ENCODE measurements at places on chromosomes 2 and 18.
A peak's percentile ranks its signal among the peaks of the same experiment; 100 is the strongest.

- no peak for DNase-seq
Measured at GRCh38 chr2:191701029-191701428, 23.1 kb downstream of the NABP1 start.

DNA sequence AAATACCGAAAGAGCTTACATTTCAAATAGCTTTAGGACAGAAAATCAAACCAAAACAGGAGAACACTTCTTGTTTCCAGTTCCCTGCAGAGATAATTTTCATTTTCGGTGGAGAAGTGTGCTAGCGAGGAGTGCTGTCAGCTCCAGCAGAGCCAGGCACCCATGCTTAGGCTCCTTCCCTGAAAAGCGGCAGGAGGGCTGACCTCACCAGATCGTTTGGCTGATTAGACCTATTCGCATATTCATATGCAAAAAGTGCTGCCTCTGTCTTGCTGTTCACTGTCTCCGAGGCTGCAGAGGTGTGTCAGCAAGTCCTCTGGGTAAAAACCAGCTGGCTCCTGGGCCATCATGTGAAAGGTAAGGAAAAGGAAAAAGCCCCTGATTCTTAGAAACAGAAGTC, 225.8 kb upstream of the COPS8 start:
- no peak for DNase-seq

- DNase-seq = no peak
Measured at GRCh38 chr2:74364533-74365505, 15.3 kb downstream of the DCTN1 start.

DNA sequence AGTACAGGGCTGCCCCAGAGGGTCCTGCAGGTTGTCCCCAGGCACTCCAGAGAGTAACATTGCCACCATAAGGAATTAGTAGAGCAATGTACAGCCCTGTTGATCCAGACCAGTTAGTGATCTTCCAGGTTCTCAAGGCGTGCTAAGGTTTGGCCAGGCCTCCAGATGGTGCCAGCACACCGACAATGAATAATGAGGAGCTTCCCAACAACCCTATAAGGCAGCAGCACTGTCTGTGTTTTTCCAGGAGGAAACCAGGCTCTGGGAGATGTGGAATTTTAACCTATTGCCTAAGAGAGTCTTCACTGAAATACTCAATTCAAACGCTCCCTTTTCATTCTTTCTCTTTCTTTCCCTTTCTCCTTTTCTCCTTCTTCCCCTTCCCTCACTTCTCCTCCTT, 122.1 kb downstream of the MGAT5 start:
- DNase-seq = no peak

DNA sequence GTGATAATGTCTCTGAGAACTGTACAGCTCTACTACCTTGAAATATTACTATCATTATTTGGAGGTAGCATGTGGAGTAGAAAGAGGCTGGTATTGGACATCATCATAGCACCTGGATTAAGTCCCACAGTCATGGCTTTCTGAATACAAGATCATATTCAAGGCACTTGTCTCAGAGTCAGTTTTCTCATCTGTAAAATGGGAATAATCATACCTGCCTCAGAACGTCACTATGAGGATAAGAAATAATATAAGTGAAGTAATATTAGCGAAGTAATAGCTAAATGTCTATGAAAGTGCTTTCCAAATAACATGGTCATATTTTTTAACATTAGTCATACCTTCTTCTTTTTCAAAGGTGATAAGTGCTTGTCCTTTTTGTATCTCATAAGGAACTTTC, 11.0 kb downstream of the NMI start:
- DNase-seq = no peak

GRCh38 chr2:96839293-96839874, 4.4 kb downstream of the ANKRD23 start:
- DNase-seq = no peak

DNA sequence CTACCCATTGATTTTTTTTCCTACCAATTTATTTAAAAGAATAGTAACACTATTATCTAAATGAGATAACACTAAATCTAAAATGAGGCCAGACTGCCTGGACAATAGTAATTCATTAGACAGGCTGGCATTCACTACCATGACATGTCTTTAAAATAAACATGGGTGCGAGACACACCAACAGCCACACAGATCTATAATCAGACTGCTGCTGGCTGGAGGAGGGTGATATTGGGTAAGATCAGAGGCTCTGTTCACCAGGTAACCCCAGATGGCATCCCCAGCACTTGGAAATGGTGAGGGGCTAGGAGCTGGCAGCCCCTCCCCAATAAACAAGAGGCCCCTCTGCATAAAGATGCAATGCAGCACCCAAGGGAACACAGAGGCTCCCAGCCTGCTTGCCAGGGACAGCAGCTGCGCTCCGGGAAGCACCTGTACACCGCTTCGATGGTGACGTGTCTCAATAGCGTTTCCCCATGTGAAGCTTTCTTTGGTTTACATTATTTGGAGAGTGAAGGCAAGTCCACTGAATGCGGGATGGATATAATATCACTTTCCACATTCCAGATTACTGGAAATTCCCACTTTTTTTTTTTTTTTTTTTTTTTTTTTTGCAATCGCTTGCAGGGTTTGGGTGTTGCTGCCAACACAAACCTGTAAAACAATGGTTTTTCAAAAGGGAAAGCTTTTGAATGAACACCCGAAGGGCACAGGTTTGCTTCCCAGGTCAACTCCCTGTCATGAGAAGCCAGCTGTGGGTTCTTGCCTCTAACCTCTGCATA, 159.0 kb downstream of the ZNF516 start:
- DNase-seq = no peak

DNA sequence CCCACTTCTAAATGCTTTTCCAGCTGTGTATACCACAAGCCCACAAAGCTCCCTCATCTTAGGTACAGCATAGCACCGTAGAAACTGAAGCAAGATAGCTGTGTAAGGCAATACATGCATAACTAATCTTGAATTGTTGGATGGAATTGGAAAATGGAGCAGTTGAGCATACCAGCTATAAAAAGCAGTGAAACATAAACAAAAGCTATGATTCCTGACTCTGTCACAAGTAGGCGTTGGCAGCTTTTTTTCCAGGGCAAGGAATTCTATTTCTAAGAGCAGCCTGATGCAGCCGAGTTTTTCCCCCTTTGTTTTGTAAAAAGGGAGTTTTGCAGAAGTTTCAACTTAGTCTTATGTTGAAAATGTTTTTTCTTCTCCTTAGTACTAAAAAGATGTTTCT, 32.4 kb downstream of the MOGAT1 start:
- DNase-seq = no peak

- no peak for DNase-seq
Measured at GRCh38 chr18:41021089-41021488, 933.9 kb upstream of the PIK3C3 start.

GRCh38 chr2:196987649-196988364, 61.3 kb upstream of the PGAP1 start:
- DNase-seq = peak; percentile 34

- no peak for DNase-seq
Measured at GRCh38 chr2:170123593-170123992, 54.4 kb upstream of the MYO3B start.

GRCh38 chr2:222976521-222977061, 75.4 kb upstream of the KCNE4 start:
- DNase-seq = no peak

DNA sequence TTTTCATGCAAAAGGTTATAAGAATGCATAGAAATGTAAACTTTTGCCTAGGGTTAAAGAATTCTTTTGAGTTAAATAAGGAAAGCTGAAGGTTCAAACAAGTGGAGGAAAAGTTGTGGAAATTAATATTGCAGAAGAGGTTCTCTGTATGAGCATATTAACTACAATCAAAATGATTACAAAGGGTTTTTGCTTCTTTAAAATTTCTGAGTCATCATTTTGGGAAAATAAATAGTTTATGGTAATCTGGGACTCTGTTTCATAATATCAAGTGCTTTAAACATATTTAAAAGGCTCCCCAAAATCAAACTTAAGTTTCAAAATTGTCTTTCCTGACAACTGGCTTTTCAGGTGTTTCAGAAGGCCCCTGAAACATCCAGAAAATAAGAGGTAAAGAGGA, 415.7 kb downstream of the ZNF804A start:
- no peak for DNase-seq

DNA sequence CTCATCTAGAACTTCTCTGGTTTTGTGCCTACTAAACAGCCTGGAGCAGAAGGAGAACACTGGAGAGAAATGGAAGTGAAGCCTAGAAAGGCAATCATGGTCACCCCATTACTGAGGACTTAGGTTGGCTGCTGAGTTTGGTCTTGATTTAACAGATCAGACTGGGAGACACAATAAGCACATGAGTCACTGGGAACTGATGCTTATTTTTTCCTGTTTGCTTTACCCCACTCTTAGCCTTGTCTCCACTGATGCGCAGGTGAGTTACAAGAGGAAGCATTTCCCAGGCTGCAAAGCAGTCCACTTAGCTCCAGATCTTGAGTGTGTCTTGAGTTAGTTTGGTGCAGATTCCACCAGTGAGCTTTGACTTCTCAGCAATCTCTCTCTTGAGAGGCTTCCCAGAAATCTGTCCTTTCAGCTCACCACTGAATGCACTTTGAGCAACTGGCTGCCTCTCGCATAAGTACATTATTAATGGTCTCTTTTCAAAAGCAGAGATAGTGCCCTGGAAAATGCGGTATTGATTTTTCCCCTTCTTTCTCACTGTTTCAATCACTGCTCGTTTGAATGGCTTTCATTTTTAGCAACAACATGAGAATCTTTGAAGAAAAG, 390.2 kb upstream of the SETBP1 start:
- DNase-seq = no peak

DNA sequence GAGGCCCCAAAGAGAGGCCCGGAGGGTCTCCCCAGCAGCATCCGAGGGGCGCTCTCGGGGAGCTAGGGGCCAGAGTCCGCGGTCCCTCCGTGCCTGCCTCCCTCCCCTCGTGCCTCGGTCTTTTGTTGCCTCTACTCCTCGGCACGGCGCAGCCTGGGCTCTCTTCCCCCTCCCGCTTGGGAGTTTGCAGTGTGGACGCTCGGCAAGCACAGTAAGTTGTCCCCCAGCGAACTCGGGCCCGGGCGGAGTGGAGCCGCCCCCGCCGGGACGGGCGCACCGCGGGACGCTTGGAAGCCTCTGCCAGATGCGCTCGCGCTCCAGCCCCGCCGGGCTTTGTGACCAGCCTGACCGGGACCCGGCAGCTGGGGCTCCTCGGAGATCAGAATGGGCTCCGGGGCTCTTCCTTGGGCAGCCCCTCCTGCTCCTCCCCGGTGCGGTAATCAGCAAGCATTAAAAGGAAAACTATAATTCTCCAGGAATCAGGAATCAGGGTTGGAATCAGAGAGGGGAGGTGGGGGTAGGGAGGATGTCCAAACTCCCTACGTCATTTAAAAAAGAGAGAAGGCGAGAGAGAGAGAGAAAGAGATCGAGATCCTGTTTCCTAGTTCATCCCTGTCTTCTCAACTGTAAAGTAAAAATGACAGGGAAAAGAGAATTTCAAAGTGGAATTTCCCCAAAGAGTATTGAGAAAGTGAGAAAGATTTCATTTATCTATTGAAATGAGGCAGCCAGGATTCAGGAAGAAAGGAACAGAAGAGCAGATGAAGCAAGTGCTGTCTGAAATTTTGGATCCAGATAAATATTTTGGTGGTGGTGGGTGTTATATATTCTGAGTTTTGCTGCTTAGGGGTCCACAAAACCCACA, 786 bp upstream of the TMEM200C start:
- no peak for DNase-seq

- no peak for DNase-seq
Measured at GRCh38 chr2:47688561-47688960, 94.4 kb upstream of the MSH6 start.

DNA sequence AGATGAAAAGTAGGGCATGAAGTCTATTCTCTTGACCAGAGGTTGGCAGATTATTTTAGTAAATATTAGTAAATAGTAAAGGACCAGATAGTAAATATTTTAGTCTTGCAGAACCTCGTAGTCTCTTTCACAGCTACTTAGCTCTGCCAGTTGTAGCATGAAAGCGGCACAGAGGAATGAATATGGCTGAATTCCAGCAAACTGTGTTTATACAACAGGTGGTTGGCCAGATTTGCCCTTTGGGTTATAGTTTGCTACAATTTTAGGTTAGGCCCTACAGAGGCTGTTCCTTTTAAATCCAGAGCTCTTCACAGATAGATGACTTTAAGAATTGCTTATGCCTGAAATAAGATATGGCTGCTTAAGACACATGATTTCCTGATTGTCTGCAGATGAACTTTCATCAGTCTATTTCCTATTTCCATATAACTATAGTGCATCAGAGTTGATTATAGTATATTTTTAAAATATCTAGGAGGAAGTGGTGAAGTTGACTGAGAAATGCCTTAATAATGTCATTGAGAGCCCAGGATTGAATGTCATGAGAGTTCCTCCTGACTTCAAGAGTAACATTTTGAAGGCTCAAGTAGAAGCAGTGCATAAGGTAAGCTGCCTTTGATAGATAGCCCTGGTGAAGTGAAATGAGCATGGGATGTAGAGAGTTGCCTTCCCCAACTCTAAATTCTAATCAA, 80.5 kb downstream of the TMEM185B start:
- no peak for DNase-seq

DNA sequence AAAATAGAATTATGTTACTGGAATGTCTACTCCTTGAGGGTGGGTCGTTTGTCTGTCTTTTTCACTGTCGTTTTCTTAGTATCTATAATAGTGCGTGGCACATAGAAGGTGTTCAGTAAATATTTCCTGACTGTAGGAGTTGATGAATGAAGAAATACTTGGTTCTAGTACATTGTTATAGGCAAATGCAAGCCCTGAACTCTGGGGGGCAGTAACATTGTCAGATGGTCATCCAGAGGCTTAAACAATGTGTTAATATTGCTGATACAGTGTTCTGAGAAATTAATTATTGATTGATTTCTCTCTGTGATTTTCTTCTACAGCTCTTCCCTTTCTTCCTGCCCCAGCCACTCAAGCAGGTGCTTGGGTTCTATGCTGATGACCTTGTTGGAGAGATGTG, 24.4 kb upstream of the THOC1 start:
- DNase-seq = no peak

- DNase-seq = no peak
Measured at GRCh38 chr2:128378231-128379020, 59.8 kb upstream of the HS6ST1 start.

DNA sequence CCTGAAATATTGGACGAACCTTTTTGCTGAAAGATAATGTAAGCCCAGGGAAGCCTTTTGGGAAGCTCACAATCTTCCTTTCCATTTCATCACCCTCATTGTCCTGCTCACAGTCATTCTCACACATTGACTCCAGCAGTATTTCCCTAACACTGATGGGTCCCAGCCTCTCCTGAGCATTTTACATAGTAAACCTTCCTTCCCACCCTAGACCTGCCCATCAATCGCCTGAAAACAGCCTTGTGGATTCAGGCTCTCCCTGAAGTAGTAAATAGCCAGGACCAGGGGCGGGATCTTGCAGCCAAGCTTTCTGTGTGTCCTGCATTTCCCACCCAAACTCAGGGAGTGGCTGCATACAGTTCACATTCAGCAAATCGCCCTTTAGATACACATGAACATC, 149.9 kb downstream of the CYRIA start:
- no peak for DNase-seq

- DNase-seq = no peak
Measured at GRCh38 chr2:101344137-101344536, 35.6 kb upstream of the RNF149 start.

DNA sequence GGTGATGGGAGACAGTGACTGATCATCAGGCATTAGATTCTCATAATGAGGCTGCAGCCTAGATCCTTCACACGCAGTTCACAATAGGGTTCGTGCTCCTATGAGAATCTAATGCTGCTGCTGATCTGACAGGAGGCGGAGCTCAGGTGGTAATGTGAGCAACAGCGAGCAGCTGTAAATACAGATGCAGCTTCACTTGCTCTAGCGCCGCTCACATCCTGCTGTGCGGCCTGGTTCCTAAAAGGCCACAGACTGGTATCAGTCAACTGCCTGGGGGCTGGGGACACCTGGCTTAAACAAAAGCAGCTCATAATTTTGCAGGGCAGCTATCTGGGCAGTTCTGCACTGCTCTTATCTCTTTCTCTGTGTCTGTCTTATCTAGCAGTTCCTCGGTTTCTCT, 20.4 kb upstream of the CD226 start:
- DNase-seq = peak; percentile 75

Data from NCI-H1417 treated with DMSO at 0.1 percent for 48 hours (cell line).